ENCODE measurements at places on chromosomes 6 and 20.

DNA sequence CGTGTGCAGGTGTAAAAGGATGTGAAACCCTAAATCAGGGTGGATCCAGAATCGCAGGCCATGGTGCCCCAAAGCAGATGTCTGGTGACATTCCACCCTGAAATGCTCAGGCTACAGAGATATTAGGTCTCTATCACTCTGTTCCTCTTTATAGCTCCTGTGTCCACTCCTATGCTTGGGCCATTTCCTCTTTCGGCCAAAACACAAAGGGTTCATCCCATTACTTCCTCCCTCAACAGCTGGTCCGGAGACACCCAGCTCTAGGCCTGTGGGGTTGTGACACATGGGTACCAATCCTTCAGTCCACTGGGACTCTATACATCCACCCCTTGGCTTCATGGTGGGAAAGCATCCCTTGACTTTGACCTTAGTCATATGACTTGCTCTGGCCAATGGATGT is 1.7 kb upstream of the SIGLEC1 start:
- no peak for DNase-seq

DNA sequence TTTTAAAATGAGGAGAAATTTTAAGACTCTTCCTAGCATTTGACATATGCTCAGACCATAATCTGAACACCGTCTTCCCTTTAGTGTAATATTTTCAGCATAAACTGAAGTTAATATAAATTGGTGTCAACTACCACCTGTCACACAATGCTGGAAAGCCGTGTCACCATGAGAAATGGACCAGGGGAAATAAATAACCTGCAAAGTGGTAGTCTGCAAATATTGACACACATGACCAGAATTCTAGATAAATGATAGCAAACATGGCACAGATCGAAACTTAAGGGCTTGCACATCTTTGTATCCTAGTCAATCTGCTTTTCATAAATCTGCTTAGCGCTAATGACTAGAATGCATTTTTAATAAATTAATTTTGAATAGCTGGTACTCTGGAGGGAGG is 191.9 kb downstream of the CD83 start:
- DNase-seq: no peak

GRCh38 chr20:57678340-57678739 is 31.5 kb downstream of the PMEPA1 start:
- DNase-seq: no peak

GRCh38 chr6:159931846-159932245 is 37.0 kb upstream of the IGF2R start:
- no peak for DNase-seq

- peak; percentile 28 for DNase-seq
Observed at GRCh38 chr6:116485559-116486184, 24.5 kb downstream of the CALHM6 start.

- peak; percentile 67 for DNase-seq
Observed at GRCh38 chr20:23228912-23229311, 121.7 kb upstream of the NXT1 start.

DNA sequence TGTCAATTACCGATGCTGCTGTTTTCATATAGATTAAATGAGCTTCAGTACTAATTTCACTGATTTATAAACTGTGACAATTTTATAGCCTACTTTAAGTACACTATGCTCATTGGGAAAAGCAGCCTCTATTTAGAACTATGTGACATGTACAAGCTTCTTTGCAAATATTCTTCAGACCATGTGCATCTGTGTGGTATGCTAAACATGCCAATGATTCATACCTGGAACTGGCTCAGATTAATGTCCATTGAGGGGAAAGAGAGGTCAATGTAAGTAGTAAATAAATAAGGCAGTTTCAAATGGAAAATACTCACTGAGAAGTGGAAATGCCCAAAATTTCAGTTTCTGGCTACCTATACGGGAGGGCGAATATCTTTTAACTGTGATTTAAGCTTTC is 777.7 kb downstream of the C6orf118 start:
- no peak for DNase-seq

- no peak for DNase-seq
Observed at GRCh38 chr6:168934660-168935627, 318.7 kb downstream of the THBS2 start.

DNA sequence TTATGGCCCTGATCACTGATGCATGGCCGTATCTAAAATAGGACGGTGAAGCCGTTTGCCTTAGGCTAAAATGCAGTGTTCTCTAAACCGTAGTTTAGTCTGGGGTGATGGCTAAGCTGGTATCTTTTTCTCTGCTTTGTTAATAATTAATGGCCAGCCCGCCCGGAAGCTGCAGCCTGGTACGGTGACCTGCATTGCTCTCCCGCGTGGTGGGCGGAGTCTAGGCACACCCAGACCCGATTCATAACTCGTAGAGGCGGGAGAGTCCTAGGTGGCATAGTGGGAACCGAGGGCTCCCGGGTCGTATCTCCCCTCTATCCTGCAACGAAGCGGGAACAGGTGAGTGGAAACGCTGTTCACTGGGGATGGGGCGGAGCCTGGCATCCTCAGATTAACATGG is 5.5 kb downstream of the CDH4 start:
- DNase-seq: no peak

GRCh38 chr6:166533205-166533824 is 53.2 kb downstream of the RAMACL start:
- no peak for DNase-seq

GRCh38 chr6:116268589-116269293 is 11.0 kb downstream of the TSPYL1 start:
- DNase-seq: peak; percentile 85

DNA sequence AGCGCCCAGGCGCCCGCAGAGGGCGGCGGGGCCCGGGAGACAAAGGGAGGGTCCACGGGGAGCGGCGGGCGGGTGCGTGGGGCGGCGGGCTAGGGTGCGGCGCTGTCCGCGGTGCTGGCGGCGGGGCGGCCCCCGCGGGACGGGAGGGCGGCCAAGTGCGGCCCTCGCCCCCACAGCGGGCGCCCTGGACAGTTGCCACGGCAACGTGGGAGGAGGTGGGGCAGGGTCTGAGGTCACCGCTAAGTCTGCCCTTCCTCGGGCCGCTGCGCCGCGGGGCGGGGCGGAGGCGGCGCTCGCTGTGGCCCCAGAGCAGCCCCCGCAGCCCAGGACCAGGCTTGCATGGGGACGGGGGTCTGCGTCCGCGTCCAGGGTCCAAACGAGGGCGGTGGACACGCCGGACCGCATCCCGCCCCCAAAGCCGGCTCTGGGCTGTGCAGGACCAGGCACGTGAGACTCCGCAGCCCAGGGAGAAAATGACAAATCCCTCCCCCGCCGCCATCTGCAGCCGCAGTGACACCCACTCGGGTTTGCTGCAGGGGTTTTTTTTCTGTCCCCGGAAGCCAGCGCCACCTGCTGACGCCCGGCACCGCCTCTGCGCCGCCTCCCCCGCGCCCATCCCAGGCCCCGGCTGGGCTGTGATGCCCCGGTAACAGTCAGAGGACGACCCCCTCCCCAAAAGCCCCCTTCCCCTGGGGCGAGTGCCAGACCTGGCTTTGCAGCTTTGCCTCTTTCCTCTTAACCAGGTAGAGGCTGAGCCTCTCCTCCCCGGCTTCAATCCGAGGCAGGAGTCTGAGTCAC is 36.8 kb downstream of the YTHDF1 start:
- peak; percentile 44 for DNase-seq

GRCh38 chr6:135673501-135674309 is 176.2 kb upstream of the AHI1 start:
- peak; percentile 40 for DNase-seq

DNA sequence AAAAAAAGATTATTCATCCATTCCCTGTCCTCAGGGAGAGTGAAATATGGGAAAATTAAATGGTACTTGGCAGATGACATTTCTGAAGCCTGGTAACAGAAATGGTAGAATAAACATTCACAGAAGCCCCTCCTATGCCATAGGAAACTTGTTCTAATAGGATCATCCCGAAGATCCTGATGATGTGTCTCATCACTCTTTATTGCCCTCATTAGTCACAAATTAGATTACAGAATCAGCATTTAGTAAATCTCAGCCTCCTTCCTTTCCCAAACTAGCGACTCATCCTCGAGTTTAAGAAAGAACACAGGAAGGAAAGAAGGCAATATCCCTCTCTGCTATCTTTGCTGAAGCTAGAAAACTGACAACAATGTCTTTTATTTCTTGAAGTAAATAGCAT is 154.4 kb downstream of the TMEM200A start:
- peak; percentile 70 for DNase-seq

GRCh38 chr6:40148882-40149573 is 214.8 kb upstream of the MOCS1 start:
- no peak for DNase-seq

- DNase-seq: peak; percentile 36
Observed at GRCh38 chr6:56087421-56087820, 160.0 kb downstream of the COL21A1 start.

GRCh38 chr6:159533568-159533967 is 159.5 kb downstream of the SOD2 start:
- DNase-seq: peak; percentile 79

- DNase-seq: no peak
Observed at GRCh38 chr6:119463081-119463626, 113.6 kb upstream of the MAN1A1 start.

DNA sequence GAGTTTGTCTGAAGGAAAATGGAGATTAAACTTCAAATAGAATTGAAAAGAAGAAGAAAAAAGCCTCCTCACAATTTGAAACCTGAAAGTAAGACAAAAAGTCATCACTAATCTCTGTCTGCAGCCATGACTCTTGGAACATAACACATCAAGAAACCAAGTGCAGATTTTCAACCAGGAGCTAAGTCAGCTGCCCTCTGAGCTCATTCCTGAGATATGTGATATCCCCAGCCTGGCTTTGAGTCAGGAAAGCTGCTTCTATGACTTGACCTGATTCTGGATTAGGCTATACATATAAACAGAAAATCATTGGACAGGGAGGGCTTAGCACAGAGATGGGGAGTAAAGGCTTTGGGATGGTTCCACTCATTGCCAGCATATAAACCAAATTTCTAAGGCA is 891.4 kb downstream of the TFAP2A start:
- peak; percentile 92 for DNase-seq

DNA sequence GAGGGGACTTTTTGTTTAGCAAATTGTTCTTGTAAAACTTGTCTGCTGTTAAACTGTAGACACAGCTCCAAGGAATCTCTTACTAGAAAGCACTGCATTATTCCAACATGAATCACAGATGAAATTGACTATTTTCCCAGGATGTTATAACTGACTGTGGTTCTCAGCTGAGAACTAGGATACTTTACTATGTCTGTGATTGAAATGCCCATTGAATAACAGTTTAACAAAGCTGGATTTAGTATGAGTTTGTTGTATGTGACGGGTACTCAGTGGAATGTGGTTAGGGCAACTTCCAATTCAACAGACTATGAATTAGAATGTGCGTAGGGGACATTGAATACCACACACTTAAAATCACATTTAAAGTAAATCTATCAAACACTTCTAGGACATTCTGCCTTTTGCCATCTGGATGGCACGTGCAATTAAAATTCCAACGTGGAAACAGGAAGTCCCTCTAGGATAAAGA is 193.4 kb upstream of the PREP start:
- DNase-seq: peak; percentile 99

GRCh38 chr6:80959034-80959433 is 793.4 kb downstream of the TENT5A start:
- DNase-seq: no peak

- DNase-seq: no peak
Observed at GRCh38 chr6:71114986-71115385, 158.1 kb upstream of the B3GAT2 start.

DNA sequence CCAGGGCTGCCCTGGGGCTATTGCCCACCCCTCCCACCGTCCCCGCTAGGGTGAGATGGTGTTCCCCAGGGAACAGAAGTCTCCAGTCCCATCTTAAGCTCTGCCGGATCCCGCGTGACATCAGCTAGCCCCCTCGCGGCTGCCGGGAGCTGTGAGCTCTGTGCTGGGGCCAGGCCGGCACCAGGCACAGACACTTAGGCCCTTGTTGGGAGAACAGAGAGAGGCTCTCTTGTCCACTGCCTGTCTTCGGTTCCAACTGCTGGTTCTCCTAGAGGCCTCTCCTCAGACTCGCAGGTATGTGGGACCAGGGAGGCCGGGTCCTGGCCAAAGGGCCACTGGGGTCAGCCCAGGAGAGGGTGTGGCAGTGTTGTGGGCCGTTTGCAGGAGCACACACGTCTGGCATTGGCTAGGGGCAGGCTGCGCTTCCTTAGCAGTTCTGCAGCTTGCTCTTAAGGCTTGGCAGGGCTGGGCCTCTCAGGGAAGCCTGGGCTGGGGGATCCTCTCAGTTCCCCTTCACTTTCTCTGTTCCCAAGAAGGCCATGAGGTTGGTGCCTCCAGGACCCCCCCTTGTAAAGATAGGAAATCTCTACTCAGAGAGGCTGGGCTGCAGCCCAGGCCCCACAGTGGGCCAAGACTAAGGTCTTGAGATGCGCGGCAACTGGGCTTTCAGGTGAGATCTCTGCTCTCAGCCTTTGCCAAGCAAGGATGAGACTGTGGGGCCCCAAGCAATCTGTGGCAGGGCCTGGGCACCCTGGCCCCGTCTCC is 6.3 kb downstream of the SGK2 start:
- DNase-seq: no peak

GRCh38 chr6:5086294-5086890 is 1.3 kb downstream of the PPP1R3G start:
- no peak for DNase-seq

GRCh38 chr6:558959-559358 is 97.9 kb downstream of the HUS1B start:
- peak; percentile 1 for DNase-seq

DNA sequence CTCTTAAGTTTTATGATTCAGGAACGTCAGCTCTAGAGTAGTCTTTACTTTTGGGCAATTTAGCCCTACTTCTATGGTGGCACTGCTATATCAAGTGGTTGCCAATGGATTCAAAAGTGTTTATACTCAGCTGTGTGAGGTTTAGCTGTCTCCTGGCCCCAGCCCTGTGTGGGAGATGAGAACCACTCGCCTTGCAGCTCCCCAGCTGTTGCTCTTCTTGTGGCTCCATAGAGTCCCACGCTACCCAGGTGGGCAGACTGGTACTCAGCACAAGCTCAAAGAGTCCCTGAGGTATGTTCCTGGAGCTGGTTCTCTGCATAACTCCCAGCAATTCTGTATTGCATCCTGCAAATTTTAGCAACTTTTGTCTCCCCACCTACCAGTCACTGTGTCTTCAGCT is 59.6 kb downstream of the C6orf118 start:
- DNase-seq: no peak

- DNase-seq: no peak
Observed at GRCh38 chr6:139053382-139053781, 24.8 kb downstream of the ABRACL start.

DNA sequence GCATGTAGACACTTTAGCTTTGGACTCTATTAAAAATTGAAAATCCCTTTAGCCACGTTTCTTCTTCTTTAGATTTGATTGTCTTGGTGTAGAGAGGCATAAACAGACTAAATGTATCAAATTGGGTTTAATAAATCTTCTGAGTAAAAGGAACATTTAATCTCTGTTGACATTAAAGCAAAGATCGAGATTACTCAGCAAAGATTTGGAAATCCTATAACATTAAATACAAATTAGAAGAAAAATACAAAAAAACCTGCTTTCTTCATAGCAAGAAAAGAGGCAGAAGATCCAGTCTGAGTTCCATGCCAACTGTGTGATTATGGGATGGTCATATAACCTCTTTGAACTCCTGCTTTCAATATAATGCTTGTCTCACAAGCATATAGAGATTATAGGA is 172.3 kb downstream of the GJA1 start:
- no peak for DNase-seq

All from EH (cell line).